Right renal pelvis (tissue), 4 donors: ENCODE measurements at places on chromosomes 11 and 22. TPM values are rescaled to one million over a fixed set of nuclear protein-coding genes. Genes with fewer than 3 reads are reported as not detected.

Gene CCDC73
- polyA plus RNA-seq, result 0.36 TPM

Gene HEPHL1
- 0.20 TPM for polyA plus RNA-seq

Gene PHOX2A
- polyA plus RNA-seq, result not detected

Gene GUCY1A2
- 3.7 TPM for polyA plus RNA-seq

Gene TM7SF2
- 85.2 TPM for polyA plus RNA-seq

Gene OR51L1
- not detected for polyA plus RNA-seq

Gene PDGFB
- polyA plus RNA-seq, result 15.5 TPM

Gene SAA1
- not detected for polyA plus RNA-seq

Gene MS4A3
- 0.61 TPM for polyA plus RNA-seq

Gene NAALAD2
- polyA plus RNA-seq, result 18.5 TPM

Gene SBF1
- 30.7 TPM for polyA plus RNA-seq

Gene ANO1
- 14.2 TPM for polyA plus RNA-seq

Gene UBQLN3
- polyA plus RNA-seq, result not detected

Gene OR51B2
- polyA plus RNA-seq, result not detected
